ENCODE measurements at places on chromosomes 2 and 18.

DNA sequence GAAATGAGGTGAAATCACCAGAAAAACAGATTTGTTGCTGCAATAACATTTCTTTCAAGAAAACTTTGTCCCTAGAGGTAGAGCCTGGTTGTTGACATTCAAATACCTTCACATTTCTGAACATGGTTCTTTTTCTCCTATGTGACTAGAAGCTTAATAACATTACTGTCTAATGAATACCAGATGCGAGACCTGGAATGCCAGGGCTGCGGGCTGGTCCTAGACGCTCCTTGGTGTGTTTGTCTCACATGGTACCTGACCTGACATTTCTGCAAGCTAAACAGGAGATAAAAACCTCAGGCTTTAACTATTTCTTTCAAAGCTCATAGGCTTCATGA lies 38.5 kb downstream of the ACKR3 start:
- no peak for DNase-seq

DNA sequence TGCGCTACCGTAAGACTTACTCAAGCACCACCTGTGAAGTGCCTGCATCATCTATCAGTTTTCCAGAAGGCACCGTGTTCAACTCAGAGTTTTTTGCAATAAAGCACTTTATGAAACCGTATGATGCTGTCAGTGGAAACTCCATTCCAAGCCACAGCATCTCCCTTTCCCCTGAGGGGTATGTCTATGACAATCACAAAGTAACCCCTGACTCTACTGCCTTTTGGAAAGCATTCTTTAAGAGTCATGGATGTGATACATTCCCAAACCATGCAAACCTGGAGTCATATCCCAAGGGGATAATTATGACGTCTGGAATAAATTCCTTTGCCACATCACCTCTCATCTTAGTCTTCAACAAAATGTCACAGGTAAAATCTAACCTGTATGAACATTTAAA lies 39.2 kb downstream of the UNC50 start:
- no peak for DNase-seq

DNA sequence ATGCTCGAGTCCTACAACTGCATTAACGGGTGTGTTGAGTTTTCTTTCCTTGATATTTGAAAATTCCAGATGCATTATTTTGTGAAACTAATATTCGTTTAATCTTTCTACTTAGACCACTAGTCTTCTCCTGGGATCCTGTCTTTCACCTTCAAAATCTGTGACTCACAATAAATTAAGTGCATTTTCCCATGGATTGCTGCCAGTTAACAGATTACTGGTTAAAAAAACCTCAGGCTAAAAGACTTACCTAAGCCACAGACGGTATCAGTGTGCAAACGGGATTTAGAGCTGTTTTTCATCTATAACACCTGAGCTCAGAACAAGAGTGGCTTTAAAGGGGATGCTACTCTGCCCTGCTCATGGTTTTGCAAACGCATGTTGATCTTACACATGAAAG lies 10.2 kb downstream of the FECH start:
- DNase-seq: no peak

- no peak for DNase-seq
These were observed 92.0 kb downstream of the PMS1 start for GRCh38 chr2:189876271-189876670.

DNA sequence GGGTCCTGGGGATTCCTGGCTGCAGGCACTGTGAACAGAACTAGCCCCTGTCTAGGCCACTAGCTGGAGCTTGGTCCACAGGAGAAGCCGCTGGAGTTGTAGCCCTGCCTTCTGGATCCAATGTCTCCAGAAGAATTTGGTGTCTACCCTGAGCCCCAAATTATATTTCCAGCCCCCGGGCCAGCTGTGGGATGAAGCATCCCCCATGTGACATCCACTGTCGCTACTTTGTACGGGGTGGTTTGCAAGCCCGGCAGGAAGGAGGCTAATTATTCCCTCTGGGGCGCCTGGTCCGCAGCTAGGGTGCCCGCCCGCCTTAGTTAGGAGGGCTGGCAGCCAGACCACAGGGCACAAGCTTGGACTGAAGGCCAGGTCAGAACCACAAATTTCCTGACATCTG lies 106.5 kb downstream of the SMAD7 start:
- no peak for DNase-seq

DNA sequence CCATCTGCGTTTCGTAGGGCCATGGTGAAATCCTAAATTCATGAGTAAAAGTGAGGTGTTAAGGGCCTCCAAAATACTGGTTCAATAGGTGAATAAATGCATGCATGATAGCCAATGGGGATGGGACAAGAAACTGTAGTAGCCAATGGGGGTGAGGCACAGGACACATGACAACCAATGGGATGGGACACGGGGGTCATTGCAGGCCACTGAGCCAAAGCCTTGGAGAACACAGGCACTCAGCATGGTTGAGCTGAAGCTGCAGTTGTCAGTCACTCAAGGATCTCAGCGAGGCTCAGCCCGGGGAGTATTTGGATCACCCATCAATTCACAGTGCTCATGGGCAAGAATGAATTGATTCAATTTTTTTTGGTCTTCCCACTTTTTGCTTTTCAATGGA lies 156.5 kb downstream of the ACTR3 start:
- DNase-seq: no peak

- no peak for DNase-seq
These were observed 234.0 kb downstream of the HAUS1 start for GRCh38 chr18:46338205-46338604.

DNA sequence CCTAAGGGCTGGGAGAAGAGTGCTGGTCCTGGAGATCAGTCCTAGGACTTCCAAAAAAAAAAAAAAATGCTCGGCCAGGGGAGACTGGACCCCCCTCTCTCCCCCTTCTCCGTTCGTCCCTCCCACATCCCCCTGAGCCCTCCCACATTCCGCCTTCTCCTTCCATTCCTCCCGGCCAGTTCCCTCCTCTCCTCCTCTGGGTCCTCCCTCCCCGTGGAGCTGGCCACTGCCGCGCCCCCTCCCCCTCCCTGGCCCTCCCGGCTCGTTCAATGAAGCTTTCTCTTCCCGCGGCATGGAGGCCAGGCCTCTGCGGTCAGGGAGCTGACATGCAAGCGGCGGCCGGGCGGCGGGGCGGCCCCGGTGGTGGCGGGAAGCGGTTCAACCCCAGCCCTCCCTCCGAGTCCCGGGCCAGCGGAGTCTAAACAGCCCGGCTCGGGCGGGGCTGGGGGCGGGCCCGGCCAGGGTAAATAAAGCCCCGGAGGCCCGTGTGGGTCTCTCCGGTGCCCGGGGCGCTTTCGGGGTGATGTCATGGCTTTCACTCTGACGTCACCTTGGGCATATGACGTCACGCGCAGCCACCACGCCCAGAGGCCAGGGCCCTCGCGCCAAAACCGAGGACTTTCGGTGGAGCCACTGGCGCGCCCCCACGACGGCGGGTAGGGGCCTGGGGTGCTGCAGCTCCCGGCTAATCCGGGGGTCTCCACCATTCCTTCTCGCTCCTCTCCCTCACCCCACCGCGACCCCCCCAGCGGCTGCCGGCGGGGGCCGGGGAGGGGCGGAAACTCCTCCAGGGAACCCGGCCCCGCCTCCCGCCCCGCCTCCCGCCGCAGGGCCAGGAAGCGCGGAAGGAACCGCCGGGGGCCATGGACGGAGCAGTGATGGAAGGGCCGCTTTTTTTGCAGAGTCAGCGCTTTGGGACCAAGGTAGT lies at the start of the genes DOK1 and LOXL3:
Gene DOK1 (plus strand): TSS at position 829 of the 928 bp plus-strand sequence. CDS start 35 bp downstream, at position 864.
Gene LOXL3 (minus strand): TSS at position 51 of the 928 bp plus-strand sequence. CDS start 1,308 bp downstream, outside the sequence.
- peak; percentile 77 for DNase-seq

DNA sequence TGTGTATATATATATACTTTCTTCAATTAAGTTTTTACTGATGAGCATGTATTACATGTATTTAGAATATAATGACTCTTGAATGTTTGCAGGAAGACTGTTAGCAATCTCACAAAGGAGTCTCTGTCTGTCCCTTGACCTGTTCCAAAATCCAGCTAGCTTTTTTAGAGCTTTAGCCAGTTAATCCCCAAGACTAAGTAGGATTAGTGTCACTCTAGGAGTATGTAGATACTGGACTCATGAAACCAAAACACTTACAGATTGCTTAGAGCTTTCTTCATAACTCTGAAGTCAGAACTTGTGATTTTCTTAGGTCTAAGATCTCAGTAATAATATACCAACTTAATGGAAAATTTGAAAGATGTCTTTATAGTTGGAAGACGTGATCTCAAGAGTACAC lies 2.2 kb downstream of the UBXN4 start:
- DNase-seq: no peak

GRCh38 chr18:38563396-38563980 lies 997.9 kb upstream of the CELF4 start:
- no peak for DNase-seq

GRCh38 chr2:23475473-23475872 lies 90.5 kb downstream of the KLHL29 start:
- no peak for DNase-seq

GRCh38 chr18:7038330-7038851 lies 79.2 kb downstream of the LAMA1 start:
- no peak for DNase-seq

- no peak for DNase-seq
These were observed 58.1 kb downstream of the FAM178B start for GRCh38 chr2:96928277-96928781.

- no peak for DNase-seq
These were observed 27.8 kb upstream of the SERTAD2 start for GRCh38 chr2:64681479-64681967.

- no peak for DNase-seq
These were observed 213.8 kb downstream of the SH3BP4 start for GRCh38 chr2:235165631-235166030.

GRCh38 chr2:177906041-177906718 lies 166.4 kb downstream of the PDE11A start:
- DNase-seq: peak; percentile 59

GRCh38 chr2:234446404-234447076 lies 50.3 kb downstream of the ARL4C start:
- no peak for DNase-seq

DNA sequence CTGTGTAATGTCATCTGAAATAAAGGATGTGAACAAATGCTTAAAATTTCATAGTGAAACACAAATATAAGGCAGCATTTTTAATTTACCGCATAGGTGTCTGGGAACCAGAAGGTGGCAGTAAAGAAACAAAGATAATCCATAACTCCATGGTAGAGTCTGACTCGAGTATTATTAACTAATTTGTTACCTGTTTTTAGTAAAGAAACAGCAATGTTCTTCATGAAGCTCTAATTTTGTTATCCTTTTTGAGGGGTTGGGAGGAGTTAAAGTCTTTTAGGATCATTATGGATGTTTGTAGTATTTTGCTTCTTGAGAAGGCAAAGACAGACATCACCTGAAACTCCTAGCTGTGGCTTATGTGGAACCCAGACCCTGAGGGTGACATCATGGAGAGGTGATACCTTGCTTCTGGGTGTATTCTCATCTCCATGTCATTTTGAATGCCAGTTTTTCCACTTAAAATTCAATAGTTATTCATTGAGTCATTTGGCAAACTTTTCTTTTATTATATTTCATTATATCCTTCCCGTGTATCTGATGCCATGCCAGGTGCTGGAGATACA lies 286.2 kb upstream of the EPAS1 start:
- DNase-seq: no peak

- no peak for DNase-seq
These were observed 19.3 kb upstream of the CHMP1B start for GRCh38 chr18:11831921-11832320.

DNA sequence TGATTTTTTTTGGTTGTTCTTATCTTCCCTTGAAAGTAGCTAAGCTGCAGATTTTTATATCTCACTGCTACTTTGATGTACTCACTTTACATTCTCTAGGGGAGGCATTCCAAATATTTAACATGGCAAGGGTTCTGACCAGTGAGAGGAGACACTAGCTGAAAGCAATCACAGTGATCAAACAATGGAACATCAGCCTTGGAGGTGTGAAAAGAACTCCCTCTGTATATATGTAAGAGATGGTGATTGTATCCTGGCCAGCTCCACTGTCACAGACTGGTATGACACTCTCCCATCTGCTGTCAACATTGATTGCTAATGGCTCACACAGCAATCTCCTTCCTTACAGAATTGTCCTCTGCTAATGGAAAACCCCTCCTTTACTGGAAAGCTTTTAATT lies 291.7 kb upstream of the CDH19 start:
- no peak for DNase-seq

GRCh38 chr2:237540223-237540775 lies 26.1 kb upstream of the PRLH start:
- no peak for DNase-seq

- no peak for DNase-seq
These were observed 1.0 kb upstream of the CUL3 start for GRCh38 chr2:224586127-224586695.

GRCh38 chr2:119263025-119263424 lies 39.4 kb downstream of the STEAP3 start:
- DNase-seq: no peak

DNA sequence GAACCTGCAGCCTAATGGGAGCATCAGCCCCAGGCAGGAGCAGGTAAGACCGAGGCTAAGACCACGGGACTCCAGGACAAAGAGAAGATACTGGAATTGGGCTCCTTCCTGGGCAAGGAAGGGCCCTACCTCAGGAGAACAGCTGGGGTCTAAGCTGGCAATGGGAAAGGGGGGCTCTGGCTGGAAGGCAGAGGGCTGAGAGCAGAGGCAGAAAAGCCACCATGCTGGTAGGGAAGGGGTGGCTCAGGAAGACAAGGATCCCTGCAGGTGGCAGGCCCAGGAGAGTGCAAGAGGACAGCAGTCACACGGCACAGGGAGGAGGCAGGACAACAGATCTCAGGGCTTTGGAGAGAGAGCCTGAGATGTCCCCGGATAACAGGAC lies 203.5 kb downstream of the NDUFA10 start:
- no peak for DNase-seq

DNA sequence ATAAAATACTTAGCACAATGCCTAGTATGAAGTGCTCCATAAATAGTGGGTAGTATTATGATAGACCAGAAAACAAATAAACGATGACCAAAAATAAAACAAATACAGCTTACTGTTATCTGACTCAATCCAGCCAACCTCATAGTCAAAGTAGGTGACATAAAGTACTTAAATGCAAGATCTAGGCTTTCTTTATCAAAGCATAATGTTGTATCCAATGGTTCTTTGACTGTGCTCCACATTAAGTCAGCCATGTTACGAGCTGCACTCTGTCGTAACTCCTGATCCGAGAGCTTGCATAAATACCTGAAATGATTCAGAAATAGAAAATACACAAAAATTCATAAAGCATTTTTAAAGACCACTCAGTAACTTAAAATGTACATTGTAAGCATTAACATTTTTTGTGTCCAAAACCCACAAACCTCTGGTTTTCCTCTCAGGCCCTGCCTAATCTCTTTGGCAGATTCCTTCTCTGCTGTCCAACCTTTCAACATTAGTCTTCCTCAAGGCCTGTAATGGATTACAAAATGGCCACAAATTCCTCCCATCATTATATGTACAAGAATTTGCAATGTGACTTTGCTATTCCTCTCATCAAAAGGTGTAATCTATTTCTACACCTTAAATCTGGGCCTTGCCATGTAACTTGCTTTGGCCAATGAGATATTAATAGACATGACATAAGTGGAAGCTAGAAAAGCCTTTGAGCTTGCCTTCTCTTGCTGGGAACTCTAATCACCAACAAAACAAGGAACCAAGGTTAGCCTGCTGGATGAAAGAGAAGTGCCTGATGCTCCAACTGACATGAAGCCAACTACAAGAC lies 90.6 kb downstream of the USP34 start:
- DNase-seq: no peak
